ENCODE measurements at places on chromosomes 7 and 10. TPM values are rescaled to one million over a fixed set of nuclear protein-coding genes. Genes with fewer than 3 reads are reported as not detected.

- no peak for DNase-seq
Measured at GRCh38 chr10:22615819-22616499, 98.4 kb downstream of the PIP4K2A start.

DNA sequence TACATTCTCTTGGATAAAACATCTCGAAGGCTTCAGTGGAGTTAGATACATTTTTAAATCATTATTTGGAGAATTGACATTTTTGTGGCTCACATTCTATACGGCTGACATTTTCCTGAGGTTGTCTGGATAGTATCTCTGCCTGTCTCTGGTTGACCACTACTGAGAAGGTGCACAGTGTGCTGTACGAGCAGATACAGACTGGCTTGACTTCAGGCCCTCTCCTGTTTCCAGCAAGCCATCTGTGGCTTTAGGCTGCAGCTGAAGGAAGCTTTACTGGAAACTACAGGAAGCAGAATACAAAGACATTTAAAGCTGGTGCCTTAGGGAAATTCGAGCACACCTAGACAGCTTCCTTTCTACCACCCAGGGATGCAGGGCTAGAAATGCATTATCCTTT, 39.3 kb upstream of the RSU1 start:
- DNase-seq: no peak

DNA sequence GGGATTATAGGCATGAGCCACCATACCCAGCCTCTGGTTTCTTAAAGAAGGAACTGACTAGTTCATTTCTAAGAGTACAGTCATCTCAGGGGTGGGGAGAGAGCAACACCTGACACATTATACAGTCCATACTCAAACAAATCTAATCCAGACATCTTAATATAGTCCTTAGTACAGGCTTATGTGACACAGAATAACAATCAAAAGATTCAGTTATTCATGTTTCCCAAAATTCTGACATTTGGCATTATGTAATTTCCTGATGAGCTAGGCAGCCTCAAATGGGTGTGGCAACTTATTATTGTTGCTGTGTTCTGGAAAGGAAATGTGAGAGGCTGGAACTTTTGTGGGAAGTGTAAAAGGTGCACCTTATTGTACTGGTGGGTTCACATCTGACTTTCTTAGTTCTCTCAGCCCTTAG, 116.3 kb downstream of the WDFY4 start:
- no peak for DNase-seq

GRCh38 chr7:54729107-54729506, 29.9 kb downstream of the SEC61G start:
- no peak for DNase-seq

DNA sequence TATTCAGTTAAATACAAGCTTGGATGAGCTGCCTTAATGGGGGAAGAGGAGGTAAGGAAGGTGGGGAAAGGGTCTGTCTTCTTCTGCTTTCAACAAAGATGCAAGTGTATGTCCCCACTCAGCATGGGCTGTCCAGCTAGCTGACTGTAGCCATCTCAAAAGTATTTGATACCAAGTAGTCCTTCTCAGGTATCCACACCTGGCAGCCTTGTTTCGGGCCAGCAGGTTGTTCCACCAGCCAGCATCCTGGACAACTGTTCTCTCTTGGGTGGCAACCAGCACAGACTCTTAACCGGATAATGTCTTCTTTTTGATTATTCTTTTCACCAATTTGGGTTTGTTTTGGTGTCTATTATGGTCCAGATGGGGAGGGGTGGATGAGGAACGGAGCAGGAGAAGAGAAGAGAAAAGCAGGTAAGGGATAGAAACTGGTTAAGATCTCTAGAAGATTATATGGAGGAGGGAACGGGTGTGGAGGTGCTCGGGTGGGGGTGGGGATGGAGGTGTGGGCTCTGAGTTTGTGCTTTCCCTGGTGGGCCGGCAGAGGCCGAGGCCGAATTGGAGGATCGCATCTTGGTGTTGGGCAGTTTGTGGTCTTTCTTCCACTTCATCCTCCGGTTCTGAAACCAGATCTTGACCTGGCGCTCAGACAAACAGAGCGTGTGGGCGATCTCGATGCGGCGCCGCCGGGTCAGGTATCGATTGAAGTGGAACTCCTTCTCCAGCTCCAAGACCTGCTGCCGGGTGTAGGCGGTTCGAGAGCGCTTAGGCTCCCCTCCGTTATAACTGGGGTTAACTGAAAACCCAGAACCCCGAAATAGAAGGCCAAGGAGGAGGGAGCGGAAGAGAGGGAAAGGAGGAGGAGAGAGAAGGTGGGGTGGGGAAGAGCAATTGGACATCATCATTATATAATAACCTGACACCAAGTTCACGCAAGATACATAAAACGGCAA, 1.5 kb downstream of the HOXA4 start:
- no peak for DNase-seq

DNA sequence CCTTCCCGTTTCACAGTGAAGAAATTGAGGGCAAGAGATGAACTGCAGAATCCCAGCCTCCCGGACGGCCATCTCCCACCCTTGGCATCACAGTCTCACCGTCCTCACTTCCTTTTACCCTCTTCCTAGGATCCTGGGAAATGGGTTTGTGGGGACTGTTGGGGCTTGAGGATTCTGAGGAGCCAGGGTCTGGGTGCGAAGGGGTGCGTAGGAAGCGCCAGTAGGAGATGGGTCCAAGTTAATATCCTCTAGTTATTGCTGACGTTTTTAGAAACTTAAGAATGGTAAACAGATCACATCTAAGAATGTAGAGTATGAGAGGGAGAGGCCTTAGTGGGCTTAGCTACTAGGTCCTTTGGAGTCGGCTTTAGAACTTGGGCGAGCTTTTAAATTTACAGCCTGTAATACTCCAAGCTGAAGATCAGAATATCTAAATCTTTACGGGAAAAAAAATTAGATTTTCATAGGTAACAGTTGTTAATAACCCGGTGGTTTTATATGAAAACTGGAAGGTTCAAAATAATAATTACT, 696 bp downstream of the MALSU1 start:
- DNase-seq: no peak

DNA sequence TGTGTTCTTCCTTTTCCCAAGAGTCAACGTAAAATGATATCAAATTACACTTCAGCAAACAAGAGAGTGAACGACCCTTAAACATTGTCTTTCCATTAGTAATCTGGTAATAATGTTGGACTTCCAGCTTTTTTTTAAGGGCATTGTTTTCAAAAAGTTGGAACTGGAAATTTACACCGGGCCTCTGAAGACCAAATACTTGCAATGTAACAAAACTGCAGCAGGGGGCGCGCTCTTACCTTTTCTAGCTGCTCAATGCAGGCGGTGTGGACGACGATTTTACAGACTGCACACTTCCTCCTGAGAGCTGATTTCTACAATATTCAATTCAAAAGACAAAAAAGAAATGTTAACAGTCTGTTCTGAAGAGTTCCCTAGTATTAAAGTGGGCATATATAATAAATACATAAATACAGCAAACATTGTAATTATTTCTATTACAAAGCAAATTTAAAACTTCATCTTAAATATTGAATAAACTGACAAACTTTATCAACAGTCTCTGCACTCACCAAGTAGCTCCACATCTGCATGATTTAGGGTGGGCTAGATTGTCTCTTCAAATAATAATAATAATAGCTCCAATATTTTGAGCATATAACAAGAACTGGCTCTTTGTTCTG, 190.4 kb downstream of the DGKI start:
- DNase-seq: peak; percentile 31

GRCh38 chr10:99115703-99116102, 119.9 kb downstream of the HPSE2 start:
- no peak for DNase-seq

DDC gene
- 78.5 TPM for polyA plus RNA-seq

- DNase-seq: no peak
Measured at GRCh38 chr7:114759347-114760062, 162.4 kb upstream of the MDFIC start.

DNA sequence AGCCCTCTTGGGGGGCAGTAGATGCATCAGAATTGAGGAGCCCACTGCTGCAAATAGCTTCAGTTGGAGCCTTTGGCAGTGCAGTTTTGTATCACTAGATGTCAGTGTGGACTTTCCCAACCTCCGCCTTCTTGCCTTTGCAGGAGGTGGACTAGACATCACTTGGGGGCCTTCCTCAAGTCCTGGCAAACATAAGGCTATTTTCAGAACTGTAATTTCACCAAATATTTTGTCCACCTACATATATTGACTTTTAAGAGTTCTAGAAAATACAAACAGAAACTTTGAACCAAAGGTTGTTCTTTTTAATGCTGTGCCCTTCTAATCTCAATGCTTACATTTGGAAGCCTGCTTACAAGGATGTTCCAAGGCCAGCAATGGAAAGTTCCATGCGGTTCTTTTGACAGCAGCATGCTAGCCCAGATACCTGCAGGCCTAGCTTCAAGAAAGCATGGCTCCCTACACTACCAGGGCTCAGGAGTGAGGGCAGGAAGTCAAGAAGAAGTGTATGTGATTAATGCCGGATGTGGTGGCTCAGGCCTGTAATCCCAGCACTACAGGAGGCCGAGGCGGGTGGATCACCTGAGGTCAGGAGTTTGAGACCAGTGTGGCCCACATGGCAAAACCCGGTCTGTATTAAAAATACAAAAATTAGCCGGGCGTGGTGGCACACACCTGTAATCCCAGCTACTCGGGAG, 8.0 kb upstream of the ZNRF2 start:
- DNase-seq: no peak

DNA sequence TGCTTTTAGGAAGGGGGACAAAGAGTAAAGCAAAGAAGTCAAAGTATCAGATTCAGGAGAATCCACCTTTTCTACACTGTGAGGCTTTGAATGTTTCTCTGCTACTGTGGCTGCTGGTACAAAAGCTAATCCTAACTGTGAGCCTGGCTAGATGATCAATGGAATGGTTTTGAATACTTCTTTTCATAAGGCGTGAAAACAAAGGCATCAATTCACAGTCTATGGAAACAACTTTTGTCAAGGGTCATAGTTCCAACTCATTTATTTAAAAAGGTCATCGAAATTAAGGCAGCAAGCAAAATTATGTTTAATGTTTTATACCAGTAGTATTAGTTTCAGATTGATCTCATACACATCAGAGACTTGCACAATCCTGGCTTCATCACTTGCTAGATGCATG, 118.1 kb downstream of the CTTNBP2 start:
- no peak for DNase-seq

DNA sequence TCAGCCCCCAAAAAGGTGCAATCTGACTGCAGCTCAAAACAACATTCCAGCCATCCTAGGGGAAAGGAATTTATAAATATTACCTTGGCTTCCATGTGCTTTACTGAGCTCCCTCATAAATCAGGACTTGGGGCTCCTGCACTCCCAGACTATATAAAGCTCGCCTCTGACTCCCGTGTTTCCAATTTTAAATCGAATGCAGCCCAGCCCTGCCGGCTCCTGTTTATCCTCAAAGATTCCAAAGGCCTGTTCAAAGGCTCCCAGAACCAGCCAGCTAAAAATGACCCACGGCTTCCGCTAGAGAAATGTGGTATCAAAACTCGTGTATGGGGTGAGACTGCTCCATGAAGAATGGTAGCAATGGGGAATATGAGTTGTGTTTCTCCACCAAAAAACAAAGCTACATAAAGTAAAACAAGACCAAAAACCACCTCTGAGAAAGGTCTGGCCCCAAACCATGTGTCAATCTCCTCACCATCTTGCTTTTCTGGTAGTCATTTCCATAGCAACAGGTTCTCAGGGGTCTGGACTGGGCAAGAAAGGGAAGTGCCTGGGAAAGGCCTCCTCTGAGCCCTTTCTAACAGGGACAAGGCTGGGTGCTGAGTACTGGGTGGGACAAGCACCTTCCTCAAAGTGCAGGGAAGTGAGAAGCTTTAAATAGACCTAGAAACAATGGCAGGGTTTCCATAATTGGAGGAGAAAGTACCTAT, 5.1 kb downstream of the CALML3 start:
- DNase-seq: no peak

GRCh38 chr10:113326160-113327111, 226.4 kb upstream of the HABP2 start:
- no peak for DNase-seq

GRCh38 chr10:28991333-28992270, 297.3 kb upstream of the LYZL1 start:
- no peak for DNase-seq

DNA sequence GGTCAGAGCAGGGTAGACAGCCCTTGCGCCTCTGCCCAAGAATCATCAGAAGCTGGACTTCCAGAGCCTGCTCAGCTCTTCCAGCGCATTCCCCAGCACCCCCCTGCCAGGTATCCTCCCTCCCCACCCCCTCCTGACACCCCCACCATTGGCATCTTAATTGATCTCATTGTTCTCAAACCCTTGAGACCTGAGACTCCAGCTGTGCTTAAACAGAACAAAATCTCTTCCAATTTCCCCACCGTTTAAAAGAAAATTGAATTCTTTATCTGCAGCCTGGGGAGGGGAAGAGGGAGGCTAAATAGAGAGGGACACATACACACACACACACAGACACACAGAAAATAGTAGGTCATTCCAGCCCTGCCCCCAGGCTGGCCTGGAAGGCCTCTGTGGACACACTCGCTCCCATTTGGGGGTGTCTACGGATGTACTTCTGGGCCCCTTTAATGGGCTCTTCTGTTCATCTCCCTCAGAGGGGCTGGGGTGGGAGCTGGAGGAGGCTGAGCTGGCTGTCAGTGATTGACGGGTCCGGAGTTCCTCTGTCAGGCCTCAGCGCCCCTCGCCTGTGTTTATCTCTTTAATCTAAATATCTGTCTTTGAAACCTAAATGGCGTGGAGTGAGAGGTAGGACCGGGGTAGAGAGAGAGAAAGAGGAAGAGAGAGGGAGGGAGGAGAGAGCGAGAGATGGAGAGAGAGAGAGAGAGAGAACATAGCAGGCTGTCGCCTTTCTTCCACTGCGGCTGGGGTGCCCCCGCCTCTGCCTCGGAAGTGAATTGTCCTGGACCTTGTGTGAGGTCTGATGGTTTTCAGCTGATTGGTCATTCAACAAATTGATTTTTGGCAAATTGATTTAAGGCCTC, 61.7 kb downstream of the C10orf105 start:
- DNase-seq: no peak

ITGA8 gene
- 43.5 TPM for polyA plus RNA-seq

DNA sequence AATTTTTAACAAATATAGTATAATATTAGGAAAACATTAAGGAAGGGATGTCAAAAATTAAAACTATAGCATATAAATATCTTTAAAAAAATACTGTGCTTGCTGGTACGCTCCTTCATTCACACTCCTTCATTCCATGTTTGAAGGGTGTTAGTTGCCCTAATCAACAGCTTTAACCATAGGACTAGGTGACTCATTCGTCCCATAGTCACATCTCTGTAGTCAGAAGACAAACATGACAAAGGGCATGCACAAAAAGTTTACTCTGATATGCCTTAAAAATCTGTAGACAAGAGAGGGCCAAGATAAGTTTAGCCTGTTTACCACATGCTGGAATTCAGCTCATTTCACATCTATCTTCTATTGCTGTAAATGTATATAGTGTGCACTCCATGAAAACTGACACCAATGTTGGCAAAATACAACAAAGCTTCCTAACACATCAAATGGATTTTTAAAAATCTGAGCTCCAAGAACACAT, 646 bp downstream of the FAM13C start:
- no peak for DNase-seq

HOXA5 gene
- 76.3 TPM for polyA plus RNA-seq

DENND2A gene
- 43.3 TPM for polyA plus RNA-seq

DNA sequence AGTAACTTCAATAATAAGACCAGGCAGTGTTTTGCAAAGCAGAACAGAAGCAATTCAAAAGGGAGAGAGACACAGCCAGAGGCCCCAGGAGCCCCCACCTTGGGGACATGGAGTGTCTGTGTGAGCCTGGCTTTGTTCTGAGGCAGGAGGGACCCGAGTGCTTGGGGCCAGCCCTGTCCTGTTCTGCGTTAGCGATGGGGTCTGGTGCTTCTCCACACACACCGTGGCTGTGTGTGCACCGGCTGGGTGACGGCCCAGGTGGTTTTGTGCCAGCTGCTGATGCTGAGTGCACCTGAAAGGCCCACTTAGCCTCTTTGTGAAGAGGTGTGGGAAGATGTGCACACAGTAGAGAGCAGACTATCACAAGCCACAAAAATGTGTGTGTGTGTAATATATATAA, 468.9 kb downstream of the DNAJB6 start:
- no peak for DNase-seq

Data from left renal pelvis (tissue), 4 donors.